Spleen (tissue), 13 donors: ENCODE measurements at places on chromosomes 2 and 18.

- no peak within 1 kb of the TSS for H3K27ac ChIP-seq
- no peaks in the 10 kb centered on the region for H3K36me3 ChIP-seq
- no peaks in the 10 kb centered on the region for H3K4me1 ChIP-seq
Measured at GRCh38 chr2:26401739-26402541, at the start of gene DRC1. Gene DRC1, plus strand, starts transcription at chr2:26401920. Its CDS starts 70 bp downstream, at chr2:26401990.

GRCh38 chr18:24398540-24398939, 916 bp upstream of the OSBPL1A start:
- H3K4me1 ChIP-seq = peaks cover 43% of the 10 kb centered on the region
- no peak overlapping the region for H3K27ac ChIP-seq
- no peaks in the 10 kb centered on the region for H3K36me3 ChIP-seq
- DNase-seq = no peak

- no peaks in the 10 kb centered on the region for H3K4me1 ChIP-seq
- H3K27me3 ChIP-seq = no peaks in the 10 kb centered on the region
- no peak for DNase-seq
- H3K36me3 ChIP-seq = no peaks in the 10 kb centered on the region
- H3K4me3 ChIP-seq = no peak overlapping the region
- H3K27ac ChIP-seq = no peak overlapping the region
Measured at GRCh38 chr2:4130651-4131050, 427.3 kb downstream of the DCDC2C start.

GRCh38 chr2:25977768-25978167, 4.5 kb downstream of the KIF3C start:
- H3K36me3 ChIP-seq = no peaks in the 10 kb centered on the region
- H3K4me3 ChIP-seq = no peak overlapping the region
- H3K4me1 ChIP-seq = peaks cover 6% of the 10 kb centered on the region
- no peak overlapping the region for H3K27ac ChIP-seq
- DNase-seq = peak; percentile 2

DNA sequence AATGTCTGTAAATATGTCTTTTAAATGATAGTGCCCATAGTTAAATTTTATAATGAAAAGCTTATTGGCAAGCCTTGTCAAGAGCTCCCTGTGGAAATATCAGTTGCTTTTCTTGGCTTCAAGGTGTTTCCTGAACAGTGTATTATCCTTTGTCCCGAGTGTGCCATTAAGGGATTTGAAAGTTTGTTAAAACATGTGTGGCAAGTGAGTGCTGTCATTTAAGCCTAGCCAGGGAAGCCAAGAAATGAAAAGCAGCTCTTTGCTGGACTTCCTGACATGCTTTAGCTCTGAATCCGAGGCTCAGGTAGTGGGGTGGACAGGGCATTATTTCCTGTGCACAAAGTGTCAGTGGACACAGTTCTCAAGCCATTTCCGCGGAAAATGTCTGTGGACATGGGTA, 111.5 kb downstream of the DIS3L2 start:
- no peaks in the 10 kb centered on the region for H3K36me3 ChIP-seq
- peaks cover 32% of the 10 kb centered on the region for H3K4me1 ChIP-seq
- H3K27me3 ChIP-seq = no peaks in the 10 kb centered on the region
- no peak for DNase-seq
- no peak overlapping the region for H3K27ac ChIP-seq
- H3K4me3 ChIP-seq = no peak overlapping the region

DNA sequence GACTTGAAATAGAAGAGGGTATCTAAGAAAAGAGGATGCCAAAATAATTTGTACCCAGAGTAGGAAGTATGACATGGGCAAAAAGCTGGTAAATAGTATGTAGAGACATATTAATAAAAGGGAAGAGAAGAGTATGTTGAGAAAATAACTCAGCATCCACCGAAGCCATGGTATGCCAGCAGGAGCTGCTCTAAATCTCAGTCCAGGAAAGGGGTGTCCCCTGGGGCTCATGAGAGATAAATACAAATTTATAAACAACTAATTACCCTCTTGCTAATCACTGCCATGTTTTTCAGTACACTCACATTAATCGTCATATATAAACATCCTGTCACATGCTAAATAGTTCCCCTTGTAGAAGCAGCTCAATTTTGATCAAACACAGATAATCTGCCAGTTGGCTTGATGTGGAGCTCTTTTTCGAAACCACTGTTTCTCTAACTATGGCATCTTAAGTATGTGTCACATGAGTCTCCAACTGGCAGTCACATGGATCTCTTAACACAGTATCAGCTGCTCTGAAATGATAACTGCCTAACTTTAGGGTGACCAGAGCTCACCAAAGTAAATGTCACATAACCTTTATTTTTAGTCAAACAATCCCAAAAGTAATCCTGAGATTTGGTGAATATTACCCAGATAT, 31.9 kb downstream of the EXOC6B start:
- DNase-seq = no peak
- no peak overlapping the region for H3K27ac ChIP-seq
- H3K27me3 ChIP-seq = no peaks in the 10 kb centered on the region
- H3K4me3 ChIP-seq = no peak overlapping the region
- no peaks in the 10 kb centered on the region for H3K36me3 ChIP-seq

GRCh38 chr2:181461056-181461997, 4.1 kb downstream of the ITGA4 start:
- H3K27ac ChIP-seq = peak overlapping the region; percentile 95
- peak overlapping the region; percentile 24 for H3K4me3 ChIP-seq
- H3K27me3 ChIP-seq = no peaks in the 10 kb centered on the region
- H3K36me3 ChIP-seq = no peaks in the 10 kb centered on the region

GRCh38 chr2:36087344-36087743, 268.2 kb upstream of the CRIM1 start:
- H3K4me1 ChIP-seq = no peaks in the 10 kb centered on the region
- no peak overlapping the region for H3K4me3 ChIP-seq
- H3K36me3 ChIP-seq = no peaks in the 10 kb centered on the region
- H3K27ac ChIP-seq = no peak overlapping the region
- no peak for DNase-seq

- no peak for DNase-seq
- no peaks in the 10 kb centered on the region for H3K36me3 ChIP-seq
- H3K27me3 ChIP-seq = no peaks in the 10 kb centered on the region
- peak overlapping the region; percentile 66 for H3K27ac ChIP-seq
Measured at GRCh38 chr2:168210895-168211570, 36.4 kb downstream of the STK39 start.

- no peak overlapping the region for H3K4me3 ChIP-seq
- H3K4me1 ChIP-seq = peaks cover 29% of the 10 kb centered on the region
- no peak for DNase-seq
- H3K36me3 ChIP-seq = no peaks in the 10 kb centered on the region
- no peaks in the 10 kb centered on the region for H3K27me3 ChIP-seq
Measured at GRCh38 chr2:120255986-120256650, 3.5 kb downstream of the RALB start.
